Spinal cord (tissue), 10 donors: ENCODE measurements at places on chromosomes 4 and X. TPM values are rescaled to one million over a fixed set of nuclear protein-coding genes. Genes with fewer than 3 reads are reported as not detected.

ABRAXAS1 gene
- polyA plus RNA-seq = 10.3 TPM

ANXA10 gene
- not detected for polyA plus RNA-seq

AFP gene
- polyA plus RNA-seq = 2.7 TPM

CTAG1A gene
- not detected for polyA plus RNA-seq

HMGN5 gene
- 26.7 TPM for polyA plus RNA-seq

STPG2 gene
- 0.29 TPM for polyA plus RNA-seq

PAK3 gene
- 48.0 TPM for polyA plus RNA-seq

TRAM1L1 gene
- 18.2 TPM for polyA plus RNA-seq

SLC38A5 gene
- polyA plus RNA-seq = 65.0 TPM

GPC4 gene
- polyA plus RNA-seq = 17.8 TPM

DRD5 gene
- polyA plus RNA-seq = 2.6 TPM

TNIP3 gene
- polyA plus RNA-seq = 2.1 TPM

CXCL9 gene
- not detected for polyA plus RNA-seq

FHIP1A gene
- polyA plus RNA-seq = 0.32 TPM

PIR gene
- polyA plus RNA-seq = 8.5 TPM

UGT2B7 gene
- 0.84 TPM for polyA plus RNA-seq

AMOT gene
- polyA plus RNA-seq = 25.8 TPM

NHS gene
- polyA plus RNA-seq = 14.7 TPM

TIGD4 gene
- 1.8 TPM for polyA plus RNA-seq

SSX4 gene
- polyA plus RNA-seq = not detected

CSAG3 gene
- not detected for polyA plus RNA-seq

HPSE gene
- polyA plus RNA-seq = 6.6 TPM

ATP2B3 gene
- 18.4 TPM for polyA plus RNA-seq

PPP4R3C gene
- polyA plus RNA-seq = not detected

ADAMTS3 gene
- polyA plus RNA-seq = 8.0 TPM

GAGE13 gene
- not detected for polyA plus RNA-seq

ASMT gene
- 0.57 TPM for polyA plus RNA-seq

PASD1 gene
- 0.08 TPM for polyA plus RNA-seq
